Activated CD4-positive, alpha-beta memory T cell treated with anti-CD3 and anti-CD28 coated beads, Interleukin-2, amount 10 ng/mL, durations not matched to agents 7 days and 5 days (primary cell): ENCODE measurements at places on chromosomes 4 and X. TPM values are rescaled to one million over a fixed set of nuclear protein-coding genes. Genes with fewer than 3 reads are reported as not detected.

- no peaks in the 10 kb centered on the region for H3K27me3 ChIP-seq
- no peak for DNase-seq
- H3K4me1 ChIP-seq: no peaks in the 10 kb centered on the region
- H3K27ac ChIP-seq: no peak overlapping the region
- H3K36me3 ChIP-seq: no peaks in the 10 kb centered on the region
These were observed 368.0 kb upstream of the AGA start for GRCh38 chr4:177810220-177810619.

DNA sequence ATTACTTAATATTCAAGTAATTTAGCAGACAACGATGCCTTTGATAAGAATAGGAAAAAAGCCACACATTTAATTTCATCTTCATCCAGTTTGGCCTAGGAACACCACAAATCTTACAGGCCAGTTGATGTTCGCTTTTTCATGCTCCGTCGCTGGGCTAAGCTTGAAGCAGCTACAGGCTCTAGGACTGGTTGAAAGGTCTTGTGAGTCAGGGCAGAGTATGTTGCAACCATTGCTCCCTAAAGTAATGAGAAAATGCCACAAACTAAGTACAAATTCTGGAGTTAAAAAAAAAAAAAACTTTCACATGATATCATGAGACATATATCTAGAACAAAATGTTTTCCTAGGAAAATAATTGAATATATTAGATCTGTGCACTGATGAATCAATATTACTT is 123.8 kb downstream of the RPS6KA6 start:
- H3K27me3 ChIP-seq: no peaks in the 10 kb centered on the region
- no peak for DNase-seq
- H3K4me1 ChIP-seq: no peaks in the 10 kb centered on the region
- H3K4me3 ChIP-seq: no peak overlapping the region
- H3K27ac ChIP-seq: no peak overlapping the region
- no peaks in the 10 kb centered on the region for H3K36me3 ChIP-seq

GRCh38 chrX:106649523-106650428 is 38.0 kb downstream of the RADX start:
- H3K36me3 ChIP-seq: peaks cover 9% of the 10 kb centered on the region
- H3K27ac ChIP-seq: no peak overlapping the region
- peaks cover 11% of the 10 kb centered on the region for H3K4me1 ChIP-seq
- no peaks in the 10 kb centered on the region for H3K27me3 ChIP-seq

DNA sequence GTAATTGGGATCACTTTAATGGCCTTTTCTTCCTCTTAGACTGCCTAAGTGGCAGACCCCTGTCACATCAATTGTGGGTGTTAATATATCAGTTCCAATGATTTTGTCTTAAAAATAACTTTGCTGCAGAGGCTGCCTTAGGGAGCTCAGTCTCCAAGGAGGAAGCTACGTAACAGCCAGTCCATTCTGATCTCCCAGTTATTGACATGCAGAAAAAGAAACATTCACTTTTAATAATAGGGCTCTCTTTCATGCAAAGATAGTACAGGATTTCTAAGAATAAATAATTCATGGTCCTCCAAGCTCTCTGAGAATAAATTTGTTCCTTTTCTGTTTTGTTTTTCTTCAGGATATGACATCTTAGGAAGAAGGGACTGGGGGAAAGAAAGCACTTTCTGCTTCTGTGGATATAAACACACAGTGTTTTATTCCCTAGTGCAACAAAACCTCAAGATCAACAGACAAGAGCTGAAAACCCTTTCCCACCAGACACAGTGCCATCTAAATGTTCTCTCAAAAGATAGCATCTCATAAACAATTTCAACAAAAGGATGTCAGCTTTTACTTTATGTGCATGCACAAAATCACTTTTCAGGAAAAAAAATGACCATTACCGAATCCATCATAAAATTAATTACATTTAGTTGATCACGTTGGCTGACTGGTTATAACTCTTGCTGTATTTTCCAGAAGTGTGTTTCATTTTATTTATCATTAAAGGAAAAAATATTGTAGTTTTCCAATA is 372.4 kb upstream of the SLC7A11 start:
- no peaks in the 10 kb centered on the region for H3K36me3 ChIP-seq
- DNase-seq: no peak
- no peak overlapping the region for H3K4me3 ChIP-seq
- H3K27ac ChIP-seq: no peak overlapping the region
- no peaks in the 10 kb centered on the region for H3K4me1 ChIP-seq
- no peaks in the 10 kb centered on the region for H3K27me3 ChIP-seq

GRCh38 chr4:105022811-105023667 is 123.6 kb upstream of the TET2 start:
- no peak for DNase-seq
- H3K4me3 ChIP-seq: no peak overlapping the region
- no peaks in the 10 kb centered on the region for H3K4me1 ChIP-seq
- no peak overlapping the region for H3K27ac ChIP-seq
- peaks cover 4% of the 10 kb centered on the region for H3K27me3 ChIP-seq

- H3K27me3 ChIP-seq: no peaks in the 10 kb centered on the region
- peaks cover 21% of the 10 kb centered on the region for H3K4me1 ChIP-seq
- no peak overlapping the region for H3K27ac ChIP-seq
- H3K4me3 ChIP-seq: no peak overlapping the region
- no peak for DNase-seq
These were observed 36.1 kb downstream of the NSG1 start for GRCh38 chr4:4422856-4423499.

- peak; percentile 21 for DNase-seq
- peak overlapping the region; percentile 66 for H3K27ac ChIP-seq
- peaks cover 58% of the 10 kb centered on the region for H3K4me1 ChIP-seq
- H3K27me3 ChIP-seq: no peaks in the 10 kb centered on the region
These were observed 517.4 kb downstream of the RPA4 start for GRCh38 chrX:97401154-97401553.

DMRTC1 gene
- total RNA-seq: not detected

NIPAL1 gene
- total RNA-seq: 0.78 TPM

SOWAHD gene
- 1.9 TPM for total RNA-seq
